Caco-2 (cell line): ENCODE measurements at places on chromosomes 2 and 18. TPM values are rescaled to one million over a fixed set of nuclear protein-coding genes. Genes with fewer than 3 reads are reported as not detected.

DNA sequence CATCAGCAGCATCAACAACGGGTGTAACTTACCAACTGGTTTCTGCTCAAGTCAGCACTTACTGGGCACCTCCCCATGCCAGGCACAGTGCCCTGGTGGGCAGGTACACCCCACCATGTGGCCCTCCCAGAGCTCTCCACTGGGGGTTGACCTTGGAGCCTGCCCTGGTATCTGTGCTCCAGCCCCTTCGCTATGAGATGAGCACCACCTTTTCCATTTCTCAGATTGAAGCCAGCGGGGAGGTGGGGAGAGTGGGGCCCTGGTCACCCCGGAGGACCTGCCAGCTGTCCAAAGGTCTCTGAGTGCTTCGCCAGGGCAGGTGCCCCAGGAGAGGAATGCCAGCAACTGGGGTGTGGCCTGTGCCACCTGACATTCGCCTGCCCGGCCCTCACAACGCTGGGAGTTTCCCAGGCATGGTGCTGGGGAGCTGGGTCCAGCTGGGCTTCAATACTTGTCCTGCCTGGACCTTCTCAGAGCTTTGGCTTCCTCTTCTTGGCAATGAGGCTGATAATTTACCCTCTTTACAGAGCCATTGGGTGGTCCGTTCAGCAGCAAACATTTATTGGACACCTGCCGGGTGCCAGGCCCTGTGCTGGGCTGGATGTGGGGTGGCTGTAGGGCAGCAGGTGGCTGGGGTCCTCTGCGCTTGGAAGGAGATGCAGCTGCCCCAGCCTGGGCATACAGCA, 5.9 kb upstream of the ZAP70 start:
- DNase-seq: no peak

DNA sequence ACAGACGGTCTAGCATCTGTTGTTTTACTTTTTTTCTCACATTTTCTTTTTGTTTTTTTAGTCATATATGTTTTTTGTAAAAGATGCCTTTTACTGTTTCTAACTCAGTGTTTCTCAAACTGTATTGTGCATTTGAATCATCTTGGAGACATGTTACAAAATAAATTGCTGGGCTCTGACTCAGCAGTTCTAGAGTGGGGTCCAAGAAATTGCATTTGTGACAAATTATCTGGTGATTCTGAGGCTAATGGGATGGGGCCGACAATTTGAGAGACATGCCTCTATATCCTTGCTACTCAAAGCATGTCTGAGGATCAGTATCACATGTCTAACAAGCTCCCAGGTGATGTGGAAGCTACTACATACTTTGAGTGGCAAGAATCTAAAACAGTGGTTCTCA, 478.8 kb downstream of the PLCL1 start:
- no peak for DNase-seq

CD207 gene
- total RNA-seq: 0.16 and 0.23 TPM in 2 replicates

DNA sequence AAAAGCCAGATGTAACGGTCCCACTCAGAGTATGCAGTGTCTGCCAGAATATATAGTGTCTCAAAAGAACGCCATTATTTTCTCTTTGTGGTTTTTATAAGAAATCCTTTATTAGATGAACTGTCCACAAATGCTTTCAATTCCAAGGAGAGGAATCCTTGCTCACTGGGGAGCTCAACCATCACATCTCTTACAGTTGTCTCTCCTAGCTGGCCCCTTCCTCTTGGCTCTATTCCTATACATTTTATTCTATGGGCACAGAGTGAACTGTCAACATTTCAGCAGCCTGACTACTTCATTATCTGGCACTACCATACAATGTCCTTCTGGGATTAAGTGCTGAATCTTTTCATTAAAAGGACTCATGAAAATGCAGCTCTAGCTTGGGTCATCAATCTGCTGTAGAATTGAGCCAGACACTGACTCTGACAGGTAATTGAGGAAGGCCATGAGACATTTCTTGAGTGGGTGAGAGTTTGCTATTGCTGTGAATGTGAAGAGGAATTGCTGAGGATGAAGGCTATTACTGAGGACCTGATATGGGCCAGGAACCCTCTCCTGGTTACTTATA, 96.5 kb upstream of the THOC1 start:
- no peak for DNase-seq

DNA sequence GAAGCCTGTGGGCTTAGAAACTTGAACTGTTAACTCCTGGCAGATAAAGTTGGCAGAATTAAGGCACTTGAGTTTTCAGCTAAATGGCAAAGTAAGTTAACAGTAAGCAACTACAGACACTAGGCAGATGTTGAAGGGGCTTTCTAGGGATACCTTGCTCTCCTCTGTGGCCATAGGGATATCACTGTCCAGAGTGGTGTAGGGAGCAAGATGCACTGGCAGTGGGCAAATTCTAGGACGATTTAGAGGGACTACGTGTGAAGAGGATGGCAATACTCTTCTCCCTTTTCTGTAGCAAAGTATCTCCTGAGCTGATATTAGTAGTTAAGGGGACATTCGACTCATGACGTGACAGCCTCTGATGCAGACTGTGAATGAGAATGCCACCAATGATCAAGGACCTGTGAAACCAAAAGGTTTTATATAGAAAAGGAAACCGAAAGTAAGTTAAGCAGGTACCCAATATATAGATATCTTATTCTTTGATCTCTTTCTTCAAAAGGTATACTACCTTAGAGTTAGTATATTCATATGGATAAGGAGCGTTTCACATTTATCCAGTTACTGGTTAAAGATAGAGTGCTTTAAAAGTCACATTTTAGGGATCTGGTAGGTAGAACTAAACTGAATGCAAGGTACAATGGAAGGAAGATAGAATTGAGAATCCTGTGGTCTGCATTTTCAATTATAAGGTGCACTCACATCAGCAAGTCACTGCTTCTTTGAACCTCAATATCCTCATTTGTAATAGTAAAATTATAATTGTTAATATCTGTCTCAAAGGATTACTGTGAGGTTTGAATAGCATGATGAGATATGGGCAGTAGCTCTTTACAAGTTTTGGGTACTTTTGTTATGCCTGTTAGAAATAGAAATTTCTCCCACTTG, 106.4 kb downstream of the KCNH7 start:
- no peak for DNase-seq

DNA sequence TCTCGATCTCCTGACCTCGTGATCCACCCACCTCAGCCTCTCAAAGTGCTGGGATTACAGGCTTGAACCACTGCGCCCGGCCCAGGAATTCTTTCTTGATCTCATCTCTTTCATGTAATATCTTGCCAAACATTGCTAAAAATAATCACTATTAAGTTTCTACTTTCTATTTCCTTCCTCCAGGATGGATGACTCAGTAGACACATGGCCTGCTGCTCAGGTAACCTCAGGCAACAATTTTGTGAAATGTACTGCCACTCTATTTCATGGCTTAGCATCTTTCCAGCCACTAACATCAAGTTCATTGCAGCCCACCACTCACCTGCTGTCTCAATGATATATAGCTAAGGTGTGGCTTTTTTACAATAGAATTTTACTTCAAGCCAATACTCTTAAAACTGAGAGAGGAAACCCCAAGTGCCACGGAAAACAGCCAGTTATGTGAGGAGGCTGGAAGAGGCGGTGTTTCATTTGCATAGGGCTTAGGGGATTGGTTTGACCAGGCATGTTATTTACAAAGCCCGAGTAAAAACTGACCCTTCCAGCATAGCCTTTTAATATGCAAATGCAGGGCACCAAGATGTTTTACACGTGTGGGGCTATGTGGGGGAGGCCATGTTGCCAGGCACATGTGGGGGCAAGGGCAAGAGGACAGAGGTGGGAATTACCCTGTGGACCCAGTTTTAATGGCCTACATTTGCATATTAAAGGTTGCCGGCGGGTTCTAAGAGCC, 11.3 kb upstream of the SUMO1 start:
- no peak for DNase-seq

CTIF gene
- 19.9 and 21.4 TPM in 2 replicates for total RNA-seq

GRCh38 chr2:81050580-81051095, 746.1 kb upstream of the LRRTM1 start:
- no peak for DNase-seq

ACTR2 gene
- 248 and 259 TPM in 2 replicates for total RNA-seq

- no peak for DNase-seq
Measured at GRCh38 chr18:57768537-57769326, 34.4 kb downstream of the ATP8B1 start.
